ENCODE measurements at places on chromosomes 1 and 21. TPM values are rescaled to one million over a fixed set of nuclear protein-coding genes. Genes with fewer than 3 reads are reported as not detected.

DNA sequence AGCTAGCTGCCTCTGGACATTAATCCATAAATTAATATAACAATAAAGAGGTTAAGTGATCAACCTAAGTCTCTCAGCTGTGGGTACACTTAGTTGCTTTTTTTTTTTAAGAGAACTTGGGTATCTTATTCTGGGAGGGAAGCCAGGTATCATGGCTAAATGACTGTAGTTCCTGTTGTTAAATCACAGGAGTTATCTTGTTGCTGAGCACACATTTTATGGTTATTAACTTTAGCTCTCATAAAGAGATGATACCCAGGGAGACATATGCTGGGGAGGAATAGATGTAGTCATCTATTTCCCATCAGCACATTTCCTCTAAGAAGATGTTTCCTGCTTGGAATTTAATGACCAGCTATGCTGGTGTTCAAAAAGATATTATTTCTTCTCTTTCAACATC lies 227.8 kb downstream of the PTGER3 start:
- H3K27me3 ChIP-seq, result no peaks in the 10 kb centered on the region
- H3K4me3 ChIP-seq, result no peak overlapping the region
- no peaks in the 10 kb centered on the region for H3K36me3 ChIP-seq
- no peaks in the 10 kb centered on the region for H3K4me1 ChIP-seq

DNA sequence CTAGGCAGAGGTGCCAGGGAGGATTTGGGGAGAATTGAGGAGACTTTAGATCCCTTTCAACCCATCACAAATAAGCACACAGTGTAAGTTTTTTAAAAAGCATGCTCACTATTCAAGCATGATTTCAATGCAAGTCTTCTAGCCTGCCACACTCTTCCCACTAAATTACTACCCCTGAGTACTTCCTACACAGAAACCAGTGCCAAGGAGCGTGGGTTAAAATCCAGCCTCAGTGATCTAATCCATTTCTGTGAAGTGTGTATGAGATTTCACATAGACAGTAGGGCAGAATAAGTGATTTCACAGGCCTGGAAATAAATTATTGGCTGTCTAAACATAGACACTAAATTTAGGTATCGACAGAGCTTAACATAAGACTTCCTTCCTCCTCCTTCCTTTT lies 142.9 kb upstream of the ATP1B1 start:
- no peaks in the 10 kb centered on the region for H3K4me1 ChIP-seq
- H3K27me3 ChIP-seq, result no peaks in the 10 kb centered on the region
- DNase-seq, result no peak
- H3K4me3 ChIP-seq, result no peak overlapping the region
- no peak overlapping the region for H3K27ac ChIP-seq

DNA sequence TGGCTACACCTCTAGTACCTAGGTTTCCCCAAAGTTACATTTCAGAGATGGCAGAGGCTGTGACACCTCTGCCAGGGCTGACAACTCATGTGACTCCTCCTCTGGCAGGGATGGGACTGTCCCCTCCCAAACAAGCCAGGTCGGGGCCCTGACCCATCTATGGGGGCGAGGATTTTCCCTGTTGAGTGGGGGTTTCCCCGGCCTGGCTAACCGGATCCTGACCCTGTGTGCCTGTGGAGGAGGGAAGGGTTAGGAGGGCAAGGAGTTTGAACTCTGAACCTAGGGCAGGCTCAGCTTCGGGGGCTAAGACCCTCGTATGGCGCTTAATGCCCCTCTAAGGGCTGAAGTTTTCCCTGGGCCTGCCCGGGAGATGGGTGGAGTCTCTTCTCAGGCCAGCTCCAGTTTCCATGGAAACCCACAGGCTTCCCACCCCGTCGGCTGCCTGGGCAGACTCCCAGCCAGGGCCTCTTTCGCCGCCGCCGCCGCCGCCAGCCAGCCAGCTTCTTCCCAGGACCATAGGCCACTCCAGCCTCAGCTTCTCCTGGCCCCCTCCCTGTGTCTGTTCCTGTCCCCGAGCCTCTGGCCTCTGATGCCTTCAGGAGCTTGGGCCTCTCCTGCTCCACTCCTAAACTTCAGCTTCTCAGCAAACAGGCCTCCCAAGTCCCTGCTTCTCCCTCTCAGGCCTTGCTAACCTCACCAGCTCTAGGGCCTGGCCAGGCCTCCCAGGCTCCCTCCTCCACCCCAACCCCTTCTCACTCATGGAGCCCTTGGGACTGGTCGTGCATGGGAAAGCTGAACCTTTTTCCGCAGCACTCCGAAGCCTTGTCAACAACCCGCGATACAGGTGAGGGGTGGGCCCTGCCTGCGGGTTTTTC lies at the start of gene BTBD19:
TSS of gene BTBD19 (plus strand) at position 461 of the 875 bp plus-strand sequence. CDS start at position 759, 298 bp downstream.
- peaks cover 99% of the 10 kb centered on the region for H3K4me1 ChIP-seq
- peak; percentile 86 for DNase-seq
- H3K4me3 ChIP-seq, result peak within 1 kb of the TSS; percentile 25
- H3K27ac ChIP-seq, result peak within 1 kb of the TSS; percentile 97

- no peak overlapping the region for H3K4me3 ChIP-seq
- no peak for DNase-seq
- peaks cover 47% of the 10 kb centered on the region for H3K27me3 ChIP-seq
- no peak overlapping the region for H3K27ac ChIP-seq
- peaks cover 11% of the 10 kb centered on the region for H3K4me1 ChIP-seq
Measured at GRCh38 chr1:156638189-156638985, 3.5 kb upstream of the BCAN start.

GRCh38 chr21:42448686-42449085 lies 45.0 kb downstream of the UBASH3A start:
- DNase-seq, result no peak
- H3K36me3 ChIP-seq, result no peaks in the 10 kb centered on the region
- H3K4me3 ChIP-seq, result no peak overlapping the region
- no peak overlapping the region for H3K27ac ChIP-seq
- H3K4me1 ChIP-seq, result peaks cover 11% of the 10 kb centered on the region
- H3K27me3 ChIP-seq, result no peaks in the 10 kb centered on the region

DNA sequence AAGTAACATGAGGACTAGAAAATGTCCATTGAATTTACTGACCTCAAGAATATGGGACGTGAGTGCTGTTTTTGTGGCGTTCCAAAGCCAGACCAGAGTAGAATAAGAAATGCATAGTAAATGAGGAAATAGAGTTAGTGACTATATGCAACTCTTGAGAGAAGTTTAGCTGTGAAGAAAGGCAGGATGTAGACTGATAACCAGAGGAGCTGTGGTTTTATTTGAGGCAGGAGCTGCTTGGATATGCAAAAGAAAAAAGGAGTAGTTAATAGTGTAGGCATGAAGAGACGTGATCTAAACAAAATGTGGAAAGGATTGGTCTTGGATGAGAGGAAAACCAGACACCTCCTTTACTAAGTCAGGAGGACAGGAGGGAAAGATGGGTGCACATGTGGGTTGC lies 28.2 kb downstream of the DNAH14 start:
- no peak for DNase-seq
- no peak overlapping the region for H3K4me3 ChIP-seq
- H3K27ac ChIP-seq, result no peak overlapping the region
- no peaks in the 10 kb centered on the region for H3K36me3 ChIP-seq

- DNase-seq, result no peak
- no peak overlapping the region for H3K27ac ChIP-seq
- peaks cover 25% of the 10 kb centered on the region for H3K4me1 ChIP-seq
Measured at GRCh38 chr1:40736085-40736531, 44.6 kb downstream of the NFYC start.

GRCh38 chr1:51927029-51927428 lies 48.5 kb upstream of the NRDC start:
- H3K27ac ChIP-seq, result no peak overlapping the region
- H3K4me3 ChIP-seq, result no peak overlapping the region
- no peaks in the 10 kb centered on the region for H3K4me1 ChIP-seq

DNA sequence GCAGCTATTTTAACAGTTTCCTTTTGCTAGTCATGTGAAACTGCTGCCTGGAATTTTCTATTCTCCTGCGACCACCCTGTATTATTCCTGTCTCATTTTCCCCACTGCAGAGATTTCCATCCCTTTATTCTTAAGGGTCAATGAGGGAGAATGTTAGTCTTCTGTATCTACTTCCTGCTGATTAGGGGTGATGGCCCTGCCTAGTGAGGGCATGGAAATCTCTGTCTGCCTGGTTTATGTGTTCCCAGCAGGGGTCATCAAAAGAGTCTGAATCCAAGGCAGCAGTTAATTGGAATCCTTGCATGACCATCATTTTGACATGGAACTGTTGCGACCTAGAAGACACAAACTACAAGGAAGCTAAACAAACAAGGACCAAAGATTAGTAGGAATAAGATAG lies 325.2 kb downstream of the PLPP3 start:
- no peaks in the 10 kb centered on the region for H3K36me3 ChIP-seq
- no peak for DNase-seq
- no peak overlapping the region for H3K4me3 ChIP-seq
- no peak overlapping the region for H3K27ac ChIP-seq
- H3K4me1 ChIP-seq, result peaks cover 10% of the 10 kb centered on the region

DNA sequence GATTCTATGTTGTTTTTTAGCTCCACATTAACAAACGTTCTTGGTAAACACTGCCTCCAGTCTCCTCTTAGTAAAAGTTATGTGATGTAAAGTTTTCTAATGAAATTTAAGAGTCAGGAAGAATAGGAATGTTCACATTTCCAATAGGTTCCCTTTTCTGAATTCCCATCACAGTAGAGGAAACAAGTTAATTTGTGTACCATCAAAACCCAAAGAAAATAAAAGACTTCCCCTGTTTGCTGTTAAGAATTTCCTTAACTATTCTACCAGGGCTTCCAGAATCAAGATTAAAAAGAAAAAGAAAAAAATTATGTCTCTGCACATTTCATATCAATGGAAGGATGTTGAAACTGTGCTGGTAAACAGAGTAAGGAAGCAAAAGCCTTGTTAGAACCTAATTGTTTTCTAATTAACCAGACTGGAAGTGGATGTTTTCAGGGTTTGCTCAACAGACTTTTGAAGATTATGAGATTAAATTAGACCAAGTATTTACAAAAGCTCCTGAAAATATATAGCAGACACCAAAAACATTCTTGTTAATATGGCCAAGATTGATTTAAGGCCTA lies 43.4 kb upstream of the PALMD start:
- no peaks in the 10 kb centered on the region for H3K4me1 ChIP-seq
- no peak overlapping the region for H3K27ac ChIP-seq
- no peak overlapping the region for H3K4me3 ChIP-seq
- DNase-seq, result no peak
- H3K36me3 ChIP-seq, result no peaks in the 10 kb centered on the region

DNA sequence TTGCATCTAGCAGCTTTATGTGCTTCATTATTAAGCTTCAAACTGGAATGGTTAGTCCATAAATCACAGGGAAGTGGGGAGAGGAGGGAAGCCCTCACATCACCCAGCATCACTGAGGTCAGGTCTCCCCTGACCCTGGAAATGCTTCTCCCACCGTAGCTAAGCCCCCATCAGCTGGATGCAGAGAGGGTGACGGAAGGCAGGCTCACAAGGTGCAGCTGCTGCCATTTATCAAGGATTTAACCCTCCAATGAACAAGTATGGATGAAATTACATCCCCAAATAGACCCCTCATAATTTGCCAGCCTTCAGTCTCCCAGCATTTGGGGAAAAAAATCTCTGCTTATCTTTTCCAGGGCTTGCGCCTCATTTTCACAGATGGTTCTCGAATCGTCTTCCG lies 60.8 kb downstream of the PGM1 start:
- H3K4me3 ChIP-seq, result no peak overlapping the region
- no peaks in the 10 kb centered on the region for H3K27me3 ChIP-seq
- no peak for DNase-seq
- no peak overlapping the region for H3K27ac ChIP-seq
- H3K4me1 ChIP-seq, result no peaks in the 10 kb centered on the region

- no peak for DNase-seq
- H3K4me1 ChIP-seq, result peaks cover 88% of the 10 kb centered on the region
- no peaks in the 10 kb centered on the region for H3K36me3 ChIP-seq
- H3K27ac ChIP-seq, result peak overlapping the region; percentile 16
Measured at GRCh38 chr1:226681652-226682493, 57.2 kb downstream of the ITPKB start.

DNA sequence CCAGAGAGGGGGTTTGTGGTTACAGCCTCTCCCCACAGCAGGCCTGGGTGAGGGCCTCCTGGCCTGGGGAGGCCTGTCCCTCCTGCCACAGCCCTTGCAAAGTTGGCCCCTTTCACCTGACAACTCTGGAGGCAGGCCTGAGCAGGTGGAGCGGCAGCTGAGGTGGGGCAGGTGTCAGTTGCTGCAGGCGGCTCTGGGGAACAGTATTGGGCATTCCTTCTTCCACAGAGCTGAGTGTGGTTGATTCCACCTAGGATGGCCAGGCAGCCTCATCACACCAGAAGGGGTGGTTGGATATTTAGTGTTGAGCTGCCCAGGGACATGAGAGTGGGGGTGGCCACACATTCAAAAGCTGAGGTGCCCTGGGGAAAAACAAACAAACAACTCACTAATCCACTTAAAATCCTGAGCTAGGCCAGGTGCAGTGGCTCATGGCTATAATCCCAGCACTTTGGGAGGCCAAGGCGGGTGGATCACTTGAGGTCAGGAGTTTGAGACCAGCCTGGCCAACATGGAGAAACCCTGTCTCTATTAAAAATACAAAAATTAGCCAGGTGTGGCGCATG lies 31.1 kb downstream of the PIGP start:
- no peak overlapping the region for H3K27ac ChIP-seq
- H3K36me3 ChIP-seq, result no peaks in the 10 kb centered on the region
- no peaks in the 10 kb centered on the region for H3K27me3 ChIP-seq
- no peaks in the 10 kb centered on the region for H3K4me1 ChIP-seq
- H3K4me3 ChIP-seq, result no peak overlapping the region
- no peak for DNase-seq

GRCh38 chr1:47424336-47424982 lies 8.4 kb downstream of the FOXE3 start:
- H3K27ac ChIP-seq, result no peak overlapping the region
- no peak overlapping the region for H3K4me3 ChIP-seq
- H3K27me3 ChIP-seq, result no peaks in the 10 kb centered on the region

DNA sequence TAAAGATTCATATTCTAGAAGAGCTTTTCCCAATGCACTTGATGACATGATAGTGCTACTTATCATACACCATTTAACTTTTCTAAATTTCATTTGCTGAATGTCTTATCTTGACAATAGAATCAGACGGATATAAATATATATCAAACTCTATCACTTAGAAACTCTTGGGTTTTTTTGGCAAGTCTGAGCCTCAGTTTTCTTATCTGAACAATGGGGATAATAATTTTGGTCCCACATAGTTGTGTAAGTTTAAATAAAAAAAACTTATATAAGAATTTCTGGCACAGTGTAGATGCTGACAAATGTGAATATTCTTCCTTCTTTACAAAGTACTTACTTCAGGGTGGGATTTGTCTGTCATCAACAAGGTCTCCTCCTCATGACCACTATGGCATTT lies 21.5 kb upstream of the LEPR start:
- no peak overlapping the region for H3K27ac ChIP-seq
- no peak overlapping the region for H3K4me3 ChIP-seq
- DNase-seq, result no peak
- H3K4me1 ChIP-seq, result no peaks in the 10 kb centered on the region

GRCh38 chr1:173099166-173099565 lies 48.4 kb upstream of the TNFSF18 start:
- DNase-seq, result no peak
- H3K4me3 ChIP-seq, result no peak overlapping the region
- no peaks in the 10 kb centered on the region for H3K36me3 ChIP-seq
- no peak overlapping the region for H3K27ac ChIP-seq

The SFN gene
- total RNA-seq, result 192 TPM

The TRIM46 gene
- total RNA-seq, result 0.45 TPM

The CRYZ gene
- 39.5 TPM for total RNA-seq

The SARS1 gene
- 189 TPM for total RNA-seq

The FOXO6 gene
- 1.0 TPM for total RNA-seq

The RGS8 gene
- not detected for total RNA-seq

The ENAH gene
- total RNA-seq, result 142 TPM

The CTSK gene
- total RNA-seq, result 54.5 TPM

The RPTN gene
- total RNA-seq, result not detected

Data from left lung (tissue), 14 donors.